ENCODE measurements at places on chromosomes 7 and 10.

DNA sequence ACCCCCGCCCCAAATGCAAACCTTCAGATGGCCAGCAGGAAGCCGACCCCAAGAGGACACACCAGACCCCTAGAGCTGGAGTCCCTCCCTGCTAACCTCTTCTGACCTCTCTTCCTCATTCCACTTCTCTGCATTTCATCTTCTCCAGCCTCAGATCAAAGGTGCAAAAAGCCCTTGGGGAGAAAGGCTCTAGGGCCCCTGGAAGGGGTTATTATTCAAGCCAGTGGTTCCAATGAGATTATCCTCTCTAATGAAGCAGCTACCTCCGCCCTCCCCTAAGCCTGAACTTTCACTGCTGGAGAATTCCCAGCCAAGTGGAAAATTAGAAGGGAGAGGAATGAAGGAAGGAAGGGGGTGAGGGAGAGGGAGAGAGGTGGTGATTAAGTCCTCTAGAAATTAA lies 343.9 kb downstream of the PLXNA4 start:
- DNase-seq: no peak

DNA sequence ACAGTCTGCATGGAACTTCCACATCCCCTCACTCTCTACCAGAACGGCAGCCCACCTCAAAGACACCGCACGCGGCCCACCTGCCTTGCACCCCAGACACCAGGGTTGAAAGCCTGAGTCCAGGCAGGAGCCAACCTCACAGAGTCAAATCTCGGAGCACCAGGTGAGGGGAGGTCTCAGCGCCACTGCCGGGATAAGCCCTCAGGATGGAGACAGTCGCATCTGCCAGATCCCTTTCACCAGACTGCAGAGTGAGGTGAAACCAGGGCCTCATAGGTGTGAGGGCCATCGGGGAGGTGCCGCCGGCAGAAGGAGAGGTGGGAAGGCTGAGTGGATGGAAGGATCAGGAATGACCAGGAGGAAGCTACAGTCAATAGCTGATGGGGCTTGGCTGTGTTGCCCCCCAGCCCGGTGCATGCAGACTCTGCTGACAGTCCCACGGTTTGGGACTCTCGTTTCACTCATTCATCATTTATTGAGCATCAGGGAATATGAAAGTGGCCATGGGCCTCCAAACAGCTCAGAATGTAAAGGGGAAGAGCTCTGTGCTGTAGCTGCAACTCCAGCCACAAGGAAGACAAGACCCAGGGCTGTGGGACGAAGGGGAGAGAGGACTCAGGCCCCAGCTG lies 315.0 kb downstream of the PTPRN2 start:
- no peak for DNase-seq

DNA sequence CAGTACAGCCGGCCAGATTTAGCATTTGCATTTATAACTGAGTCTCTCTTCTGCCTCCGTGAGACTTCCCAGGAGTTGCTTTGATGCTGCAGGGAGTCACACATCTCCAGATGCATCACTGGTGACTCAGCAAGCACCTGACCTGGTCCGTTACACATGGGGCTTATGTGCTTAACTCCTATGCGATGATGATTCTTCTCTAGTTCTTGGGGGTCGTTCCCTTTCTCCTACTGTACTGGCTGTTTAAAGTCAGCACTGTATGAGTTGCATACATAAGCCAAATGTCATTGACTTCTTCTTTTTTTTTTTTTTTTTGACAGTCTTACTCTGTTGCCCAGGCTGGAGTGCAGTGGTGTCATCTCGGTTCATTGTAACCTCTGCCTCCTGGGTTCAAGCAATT lies 13.0 kb upstream of the AKR1E2 start:
- no peak for DNase-seq

- no peak for DNase-seq
Observed at GRCh38 chr7:79529214-79529880, 75.9 kb upstream of the MAGI2 start.

DNA sequence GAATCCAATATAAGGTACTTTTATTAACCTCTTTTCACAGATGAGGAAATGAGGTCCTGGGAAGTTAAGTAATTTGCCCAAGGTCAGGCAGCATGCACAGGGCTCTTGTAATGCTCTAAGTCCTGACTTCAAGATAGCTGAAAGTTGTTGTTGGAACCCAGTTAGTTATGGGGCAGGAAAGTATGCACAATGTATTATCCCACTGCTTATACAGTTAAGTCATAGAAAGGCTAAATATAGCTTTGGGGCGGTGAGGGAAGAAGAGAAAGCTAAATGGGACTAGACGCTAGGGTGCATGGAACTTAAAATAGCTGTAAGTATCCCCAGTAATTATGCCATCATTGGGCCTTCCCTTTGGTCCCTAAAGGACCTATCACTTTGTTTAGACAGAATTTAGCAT lies 9.2 kb downstream of the GLCCI1 start:
- no peak for DNase-seq

GRCh38 chr7:132160611-132161532 lies 415.4 kb downstream of the PLXNA4 start:
- no peak for DNase-seq

GRCh38 chr7:151320263-151320845 lies 21.3 kb upstream of the NUB1 start:
- DNase-seq: no peak

DNA sequence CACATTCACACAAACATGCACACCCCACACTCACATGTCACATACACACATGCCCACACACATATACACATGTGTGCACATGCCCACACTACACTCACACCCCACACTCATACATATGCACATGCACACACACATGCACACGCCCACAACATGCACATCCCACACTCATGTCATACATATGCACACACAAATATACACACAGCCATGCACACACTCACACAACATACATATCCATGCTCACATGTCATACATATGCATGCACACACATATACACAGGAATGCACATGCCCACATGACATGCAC lies 219.8 kb downstream of the DNAJB6 start:
- DNase-seq: no peak

GRCh38 chr7:97064972-97065587 lies 40.4 kb upstream of the DLX5 start:
- no peak for DNase-seq

DNA sequence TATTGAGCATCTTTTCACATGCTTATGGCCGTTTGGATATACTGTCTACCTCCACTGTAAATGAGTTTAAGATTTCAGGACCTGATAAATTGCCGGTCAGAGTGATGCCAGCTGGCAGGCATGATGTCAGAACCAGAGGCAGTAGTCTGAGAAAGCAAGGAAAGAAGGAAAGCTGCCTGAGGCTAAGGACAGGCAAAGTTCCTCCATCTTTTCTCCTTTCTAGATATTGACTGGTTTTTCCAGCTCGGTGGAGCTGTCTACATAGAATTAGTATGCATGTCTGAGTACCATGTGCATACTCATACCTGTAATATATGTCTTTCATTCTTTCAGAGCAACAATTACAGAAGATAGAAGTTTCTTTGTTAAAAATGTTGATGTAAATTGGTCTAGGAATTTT lies 52.3 kb downstream of the CDCA7L start:
- DNase-seq: no peak

GRCh38 chr10:15084502-15084922 lies 4.1 kb downstream of the ACBD7 start:
- DNase-seq: no peak

DNA sequence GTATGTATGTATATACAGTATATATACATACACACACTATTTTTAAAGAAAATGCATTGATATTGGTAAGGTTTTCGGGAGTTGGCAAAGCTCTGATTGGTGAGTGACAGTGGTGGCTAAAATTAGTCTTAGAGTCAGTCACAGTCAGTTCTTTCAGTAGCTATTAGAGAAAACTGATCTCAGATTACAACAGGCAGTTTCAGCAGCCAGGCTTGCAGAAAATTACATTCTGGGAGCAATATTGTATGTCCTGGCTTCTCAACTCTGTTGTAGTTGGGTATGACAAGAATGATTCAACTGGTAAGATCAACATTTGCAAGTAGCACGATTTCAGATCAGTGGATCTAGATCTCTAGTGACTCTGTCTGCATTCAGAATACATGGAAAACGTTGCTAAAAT lies 897.9 kb upstream of the AUTS2 start:
- no peak for DNase-seq

DNA sequence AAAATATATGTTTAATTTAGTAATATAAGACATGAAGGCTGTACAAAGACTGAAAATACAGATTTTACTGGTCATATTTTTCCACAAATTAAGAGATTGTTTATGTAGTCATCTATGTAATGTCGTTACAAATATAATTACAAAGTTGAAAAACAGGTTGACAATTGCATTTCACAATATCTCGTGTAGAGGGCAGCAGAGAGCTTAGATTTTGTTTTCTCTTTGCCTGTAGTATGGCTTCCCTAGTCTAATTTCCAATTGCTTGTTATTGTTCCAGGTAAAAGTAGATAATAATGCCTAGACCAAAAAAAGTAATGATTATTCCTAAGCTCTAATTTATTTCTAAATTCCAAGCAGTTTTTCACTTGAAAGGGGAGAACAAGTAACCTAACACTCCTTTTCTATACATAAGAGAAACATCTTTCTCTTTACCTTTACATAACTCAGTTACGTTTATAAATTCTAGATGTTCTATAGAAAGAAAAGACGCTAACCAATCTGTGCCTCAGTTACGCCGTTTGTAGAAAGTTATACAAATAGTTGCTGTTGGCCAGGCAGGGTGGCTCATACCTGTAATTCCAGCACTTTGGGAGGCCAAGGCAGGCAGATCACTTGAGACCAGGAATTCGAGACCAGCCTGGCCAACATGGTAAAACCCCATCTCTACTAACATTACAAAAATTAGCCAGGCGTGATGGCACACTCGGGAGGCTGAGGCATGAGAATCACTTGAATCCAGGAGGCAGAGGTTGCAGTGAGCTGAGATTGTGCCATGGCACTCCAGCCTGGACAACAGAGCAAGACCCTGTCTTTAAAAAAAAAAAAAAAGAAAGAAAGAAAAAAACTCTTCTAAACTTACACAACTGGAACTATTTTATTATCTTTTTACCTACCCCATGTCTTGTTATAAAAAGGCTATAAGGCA lies 30.0 kb downstream of the NET1 start:
- DNase-seq: no peak

GRCh38 chr7:158805937-158806336 lies 23.4 kb downstream of the ESYT2 start:
- DNase-seq: no peak

GRCh38 chr7:156156734-156157408 lies 344.6 kb upstream of the SHH start:
- no peak for DNase-seq

- no peak for DNase-seq
Observed at GRCh38 chr7:81845744-81846241, 75.9 kb upstream of the HGF start.

GRCh38 chr7:13832346-13832745 lies 157.1 kb downstream of the ETV1 start:
- DNase-seq: no peak

DNA sequence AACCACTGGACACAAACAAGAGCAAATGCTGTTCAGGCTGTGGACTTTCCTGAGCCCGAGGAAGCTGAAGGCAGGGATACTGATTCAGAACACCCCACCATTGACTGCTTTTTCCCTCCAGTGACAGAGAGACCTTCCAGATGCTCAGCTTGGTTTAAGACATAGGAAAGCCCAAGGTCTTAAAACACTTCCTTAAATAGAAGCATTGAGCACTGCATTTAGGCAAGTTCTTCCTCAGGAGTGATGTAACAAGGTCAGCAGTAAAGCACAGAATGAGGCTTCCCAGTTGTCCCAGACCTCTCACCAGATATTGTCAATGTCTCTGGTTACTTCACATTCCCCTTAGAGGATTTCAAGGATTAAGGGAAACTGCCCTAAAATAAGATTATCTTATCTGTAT lies 19.6 kb upstream of the CDCA7L start:
- no peak for DNase-seq

- DNase-seq: no peak
Observed at GRCh38 chr10:106997721-106998120, 166.8 kb downstream of the SORCS1 start.

- no peak for DNase-seq
Observed at GRCh38 chr10:81920213-81920829, 45.3 kb downstream of the NRG3 start.

DNA sequence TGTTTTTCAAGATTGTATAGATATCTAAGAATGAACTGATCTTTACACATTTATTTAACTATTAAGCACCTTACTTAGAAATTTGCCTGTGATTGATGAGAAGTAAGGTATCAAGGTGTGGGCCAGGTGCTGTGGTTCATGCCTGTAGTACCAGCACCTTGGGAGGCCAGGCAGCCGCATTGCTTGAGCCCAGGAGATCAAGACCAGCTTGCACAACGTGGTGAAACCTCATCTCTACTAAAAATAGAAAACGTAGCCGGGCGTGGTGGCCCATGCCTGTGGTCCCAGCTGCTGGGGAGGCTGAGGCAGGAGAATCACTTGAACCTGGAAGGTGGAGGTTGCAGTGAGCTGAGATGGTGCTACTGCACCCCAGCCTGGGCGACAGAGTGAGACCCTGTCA lies 33.7 kb downstream of the NME8 start:
- DNase-seq: no peak

- no peak for DNase-seq
Observed at GRCh38 chr10:19920075-19920726, 104.0 kb downstream of the PLXDC2 start.

DNA sequence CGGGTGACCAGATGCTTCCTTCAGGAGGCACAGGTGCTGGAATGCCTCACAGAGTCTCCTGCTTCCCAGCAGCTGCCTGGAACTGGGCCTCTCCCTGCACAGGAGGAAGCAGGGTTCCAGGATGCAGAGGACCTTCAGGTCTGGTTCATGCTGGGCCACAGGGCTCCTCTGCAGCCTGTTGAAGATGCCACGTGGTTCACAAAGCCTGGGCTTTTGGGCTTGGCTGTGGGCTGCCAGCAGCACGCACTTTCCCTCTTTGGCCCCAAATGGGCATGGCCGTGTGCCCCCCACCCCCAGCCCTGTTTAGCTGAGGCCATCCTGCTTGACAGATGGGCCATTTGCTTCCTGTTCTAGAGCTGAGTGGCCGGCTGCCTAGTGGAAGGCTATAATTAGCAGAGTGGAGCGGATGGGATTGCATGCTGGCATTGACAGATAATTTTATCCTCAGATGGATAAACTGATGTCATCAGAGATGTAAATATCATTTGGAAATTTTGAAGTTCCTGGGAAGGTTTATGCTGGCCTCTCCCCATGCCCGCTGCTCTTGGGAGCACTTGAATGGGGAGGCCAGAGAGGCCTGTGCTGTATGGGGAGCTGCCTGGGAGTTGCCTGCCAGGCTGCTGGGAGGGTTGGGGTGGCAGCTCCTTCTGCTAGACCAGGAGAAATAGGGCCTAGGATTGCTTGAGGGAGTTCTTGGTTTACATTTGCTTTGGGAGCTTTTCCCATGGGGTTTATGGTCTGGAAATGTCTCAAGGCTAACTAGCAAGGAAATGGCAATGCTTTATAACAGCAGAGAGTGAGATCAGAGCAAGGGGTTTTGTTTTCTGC lies 28.2 kb downstream of the TSPAN15 start:
- DNase-seq: no peak

GRCh38 chr10:23106331-23107072 lies 11.1 kb downstream of the MSRB2 start:
- DNase-seq: no peak

DNA sequence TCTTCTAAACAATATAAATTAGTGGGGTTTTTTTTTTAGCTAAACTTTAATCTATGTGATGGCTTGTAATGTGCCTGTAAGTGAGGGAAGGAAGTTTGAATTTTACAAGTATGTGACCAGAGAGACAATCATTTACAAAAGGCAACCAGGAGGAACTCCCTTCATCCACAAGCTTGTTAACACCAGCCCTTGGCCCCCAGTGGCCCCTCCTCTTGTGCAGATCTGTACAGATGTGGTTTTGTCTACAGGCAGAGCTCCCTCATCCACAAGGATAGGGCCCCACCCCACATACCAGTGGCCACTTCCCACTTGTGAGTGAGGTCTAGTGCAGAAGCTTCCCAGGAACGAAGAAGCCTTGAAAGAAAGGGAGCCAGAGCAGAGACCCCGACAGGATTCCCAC lies 234.1 kb upstream of the KMT2E start:
- DNase-seq: no peak
